ENCODE measurements at places on chromosomes 5 and 9.

DNA sequence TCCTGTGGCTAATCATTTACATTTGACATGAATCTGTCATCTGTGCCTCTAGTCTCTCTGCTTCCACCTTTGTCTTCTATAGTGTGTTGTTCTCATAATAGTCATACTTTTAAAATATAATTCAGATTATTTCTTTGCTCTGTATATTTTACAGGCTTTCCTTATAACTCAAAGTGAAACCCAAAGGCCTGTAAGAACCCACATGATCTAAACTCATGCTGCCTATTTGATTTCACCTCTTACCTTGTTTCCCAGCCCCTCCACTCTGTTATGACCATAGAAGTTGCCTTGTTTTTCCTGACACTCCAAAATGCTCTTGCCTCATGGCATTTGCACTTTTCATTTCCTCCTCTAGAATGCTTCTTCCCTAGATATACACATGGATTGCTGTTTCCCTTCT lies 74.2 kb downstream of the COMMD10 start:
- H3K4me1 ChIP-seq, result no peaks in the 10 kb centered on the region
- no peaks in the 10 kb centered on the region for H3K27me3 ChIP-seq

DNA sequence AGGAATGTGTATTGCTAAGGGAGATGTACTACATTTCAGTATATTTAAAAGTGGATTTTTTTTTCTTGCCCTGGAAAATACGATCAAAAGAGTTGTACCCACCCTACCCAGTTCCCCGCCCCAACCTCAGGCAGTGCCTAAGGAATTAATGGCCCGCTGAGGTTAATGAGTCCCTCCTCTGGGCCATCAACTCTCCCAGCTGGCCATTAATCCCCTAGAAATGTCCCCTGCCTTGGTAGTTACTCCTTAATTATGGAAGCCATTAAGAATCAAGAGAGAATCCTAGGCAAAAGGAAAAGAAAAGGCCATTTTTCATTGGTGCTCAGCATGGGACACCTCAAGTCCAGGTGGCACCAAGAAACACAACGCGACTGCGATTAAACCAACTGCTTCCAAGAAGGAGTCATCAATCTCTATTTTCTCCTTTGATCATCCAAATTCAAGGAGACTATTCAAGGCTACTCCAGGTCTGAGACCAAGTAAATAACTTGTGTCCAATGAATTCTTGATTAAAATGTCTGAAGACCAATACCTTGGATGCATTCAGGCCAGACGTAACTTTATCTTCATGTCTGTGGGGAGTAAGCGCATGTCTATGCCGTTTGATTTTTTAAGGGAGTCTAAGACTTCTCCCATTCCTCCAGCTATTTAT lies 1962.2 kb upstream of the WWC1 start:
- no peaks in the 10 kb centered on the region for H3K4me1 ChIP-seq
- H3K4me3 ChIP-seq, result no peak overlapping the region
- no peak for DNase-seq
- no peak overlapping the region for H3K27ac ChIP-seq
- H3K36me3 ChIP-seq, result no peaks in the 10 kb centered on the region

DNA sequence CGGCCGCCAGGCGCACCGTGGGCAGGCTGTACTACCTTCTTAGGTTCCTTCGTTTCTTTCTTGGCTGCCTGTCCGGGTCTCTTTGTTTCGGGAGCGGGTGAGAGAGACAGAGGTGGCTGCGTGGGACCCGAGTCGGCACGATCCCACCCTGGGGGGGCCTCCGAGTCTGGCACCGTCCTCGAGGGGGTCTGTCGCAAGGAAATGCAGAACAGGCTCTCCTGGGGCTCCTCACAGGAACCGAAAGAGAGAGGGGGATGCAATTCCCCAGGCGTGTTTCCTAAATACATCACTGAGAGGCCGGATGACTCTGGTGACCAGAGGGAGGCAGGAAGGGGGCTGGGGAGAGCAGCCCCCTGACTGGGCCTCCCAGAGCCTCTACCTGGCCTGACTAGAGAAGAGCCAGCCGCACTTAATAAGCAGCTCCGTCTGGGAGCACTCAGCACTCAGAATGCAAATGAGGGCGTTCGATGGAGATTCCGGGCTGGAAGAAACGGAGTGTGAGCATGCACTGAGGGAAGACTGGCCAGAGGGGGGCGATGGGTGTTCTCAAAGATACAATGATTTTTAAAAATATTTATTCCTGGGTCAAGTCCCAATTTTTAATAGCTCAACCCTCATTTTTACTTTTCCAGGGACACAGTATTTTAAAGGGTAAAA lies 11.7 kb upstream of the INPP5E start:
- no peak overlapping the region for H3K27ac ChIP-seq
- H3K27me3 ChIP-seq, result no peaks in the 10 kb centered on the region
- H3K4me1 ChIP-seq, result no peaks in the 10 kb centered on the region

DNA sequence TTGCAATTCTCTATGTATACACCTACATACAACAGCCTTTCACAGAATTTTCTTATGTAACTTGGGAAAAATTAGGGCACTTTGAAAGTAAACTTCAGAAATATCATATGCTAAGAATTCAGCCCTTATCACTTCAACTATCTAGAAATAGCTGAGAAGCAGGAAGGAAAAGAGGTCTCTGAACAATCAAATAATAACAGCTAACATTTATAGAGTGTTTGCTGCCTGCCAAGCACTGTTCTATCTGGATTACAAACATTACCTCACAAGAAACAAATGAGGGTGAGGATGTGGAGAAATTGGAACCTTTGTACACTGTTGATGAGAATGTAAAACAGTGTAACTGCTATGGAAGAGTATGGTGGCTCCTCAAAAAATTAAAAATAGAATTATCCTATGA lies 4.4 kb upstream of the FBXO38 start:
- no peak overlapping the region for H3K4me3 ChIP-seq
- no peaks in the 10 kb centered on the region for H3K36me3 ChIP-seq
- no peak overlapping the region for H3K27ac ChIP-seq

DNA sequence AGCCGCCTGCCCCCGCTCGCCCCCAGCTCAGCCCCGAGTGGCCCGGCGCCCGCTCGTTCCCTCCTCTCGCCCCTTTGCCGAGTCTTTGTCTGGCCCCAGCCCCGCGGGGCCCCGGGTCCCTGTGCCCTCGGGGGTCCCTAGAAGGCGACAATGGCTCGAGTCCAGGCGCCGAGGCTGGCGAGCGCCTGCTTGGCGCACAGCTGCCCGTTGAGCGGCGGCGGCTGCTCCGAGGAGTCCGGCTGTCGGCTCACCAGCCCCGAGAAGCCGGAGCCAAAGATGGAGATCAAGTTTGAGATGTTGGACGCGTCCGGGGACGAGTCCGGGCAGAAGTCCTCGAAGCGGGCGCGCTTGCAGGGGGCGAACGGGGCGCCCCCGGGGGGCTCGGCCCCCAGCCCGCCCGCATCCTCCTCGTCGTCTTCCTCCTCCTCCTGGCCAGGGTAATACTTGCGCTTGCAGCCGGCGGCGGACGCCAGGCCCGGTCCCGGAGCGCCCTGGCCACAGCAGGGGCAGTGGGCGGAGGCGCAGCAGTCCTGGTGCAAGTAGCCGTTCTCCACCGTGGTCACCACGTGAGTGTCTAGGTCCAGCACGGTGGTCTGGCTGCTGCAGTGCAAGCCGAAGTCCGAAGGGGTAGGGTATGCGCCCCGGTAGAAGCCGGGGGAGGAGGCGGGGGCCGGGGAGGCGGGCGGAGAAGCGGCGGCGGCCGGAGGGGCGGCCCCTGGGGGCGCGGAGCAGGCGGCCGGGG lies 1.2 kb downstream of the IER5L start:
- H3K4me3 ChIP-seq, result peak overlapping the region; percentile 98
- no peaks in the 10 kb centered on the region for H3K36me3 ChIP-seq
- H3K4me1 ChIP-seq, result peaks cover 30% of the 10 kb centered on the region
- H3K27ac ChIP-seq, result peak overlapping the region; percentile 99

- no peak for DNase-seq
- H3K4me3 ChIP-seq, result peak overlapping the region; percentile 78
Measured at GRCh38 chr9:111632060-111632459, 926 bp downstream of the DNAJC25 start.

GRCh38 chr5:15501091-15501791 lies 1.3 kb downstream of the FBXL7 start:
- H3K4me1 ChIP-seq, result peaks cover 34% of the 10 kb centered on the region
- DNase-seq, result no peak
- H3K4me3 ChIP-seq, result peak overlapping the region; percentile 80
- no peaks in the 10 kb centered on the region for H3K36me3 ChIP-seq
- peak overlapping the region; percentile 84 for H3K27ac ChIP-seq
- no peaks in the 10 kb centered on the region for H3K27me3 ChIP-seq

GRCh38 chr5:43437062-43437660 lies 25.0 kb upstream of the CCL28 start:
- DNase-seq, result no peak
- H3K27me3 ChIP-seq, result no peaks in the 10 kb centered on the region
- no peaks in the 10 kb centered on the region for H3K36me3 ChIP-seq
- no peak overlapping the region for H3K4me3 ChIP-seq
- no peak overlapping the region for H3K27ac ChIP-seq

GRCh38 chr5:73544429-73545402 lies 20.7 kb downstream of the ANKRA2 start:
- no peaks in the 10 kb centered on the region for H3K4me1 ChIP-seq
- H3K27ac ChIP-seq, result no peak overlapping the region
- H3K36me3 ChIP-seq, result no peaks in the 10 kb centered on the region
- DNase-seq, result no peak

DNA sequence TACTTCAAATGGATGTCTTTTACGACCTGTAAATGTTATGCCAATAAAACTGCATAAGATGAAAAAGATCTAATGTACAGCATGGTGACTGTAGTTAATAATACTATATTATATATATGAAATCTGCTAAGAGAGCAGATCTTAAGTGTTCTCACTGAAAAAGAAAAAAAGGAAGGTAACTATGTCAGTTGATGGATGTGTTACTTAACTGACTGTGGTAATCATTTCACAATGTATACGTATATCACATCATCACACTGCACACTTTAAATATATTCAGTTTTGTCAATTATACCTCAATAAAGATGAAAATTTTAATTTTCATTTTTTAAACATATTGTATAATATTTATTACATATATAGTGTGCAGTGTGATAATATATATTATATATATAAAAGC lies 31.9 kb downstream of the THBS4 start:
- H3K4me1 ChIP-seq, result peaks cover 4% of the 10 kb centered on the region
- no peaks in the 10 kb centered on the region for H3K27me3 ChIP-seq
- H3K36me3 ChIP-seq, result no peaks in the 10 kb centered on the region
- H3K4me3 ChIP-seq, result no peak overlapping the region
- H3K27ac ChIP-seq, result no peak overlapping the region

- DNase-seq, result no peak
- no peak overlapping the region for H3K27ac ChIP-seq
- H3K4me1 ChIP-seq, result no peaks in the 10 kb centered on the region
- H3K36me3 ChIP-seq, result no peaks in the 10 kb centered on the region
Measured at GRCh38 chr5:13698885-13699284, 245.6 kb downstream of the DNAH5 start.

- H3K27me3 ChIP-seq, result no peaks in the 10 kb centered on the region
- no peaks in the 10 kb centered on the region for H3K4me1 ChIP-seq
- H3K4me3 ChIP-seq, result no peak overlapping the region
- no peak for DNase-seq
Measured at GRCh38 chr9:93230601-93231000, 46.7 kb downstream of the WNK2 start.

- no peaks in the 10 kb centered on the region for H3K4me1 ChIP-seq
- no peak for DNase-seq
- H3K4me3 ChIP-seq, result no peak overlapping the region
- no peak overlapping the region for H3K27ac ChIP-seq
Measured at GRCh38 chr9:4371108-4371507, 71.2 kb upstream of the GLIS3 start.

DNA sequence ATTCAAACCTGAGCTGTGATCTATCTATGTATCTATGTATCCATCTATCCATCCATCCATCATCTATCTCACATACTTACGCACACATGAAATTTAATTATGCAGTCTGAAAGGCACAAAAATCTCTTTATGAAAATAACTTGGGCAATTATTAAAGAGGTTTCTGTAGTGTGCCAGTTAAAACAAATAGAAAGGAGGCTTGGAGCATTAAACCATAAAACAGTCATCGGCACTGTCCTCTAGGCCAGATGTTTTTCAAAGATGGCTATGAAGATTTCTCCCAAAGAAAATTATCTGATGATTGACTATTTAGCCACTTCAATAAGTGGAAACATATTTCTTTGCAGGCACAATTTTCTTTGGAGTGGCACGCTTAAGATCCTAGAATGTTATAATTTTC lies 392.5 kb upstream of the RPS23 start:
- DNase-seq, result no peak
- no peaks in the 10 kb centered on the region for H3K27me3 ChIP-seq
- H3K4me3 ChIP-seq, result no peak overlapping the region
- peaks cover 19% of the 10 kb centered on the region for H3K4me1 ChIP-seq
- no peaks in the 10 kb centered on the region for H3K36me3 ChIP-seq

DNA sequence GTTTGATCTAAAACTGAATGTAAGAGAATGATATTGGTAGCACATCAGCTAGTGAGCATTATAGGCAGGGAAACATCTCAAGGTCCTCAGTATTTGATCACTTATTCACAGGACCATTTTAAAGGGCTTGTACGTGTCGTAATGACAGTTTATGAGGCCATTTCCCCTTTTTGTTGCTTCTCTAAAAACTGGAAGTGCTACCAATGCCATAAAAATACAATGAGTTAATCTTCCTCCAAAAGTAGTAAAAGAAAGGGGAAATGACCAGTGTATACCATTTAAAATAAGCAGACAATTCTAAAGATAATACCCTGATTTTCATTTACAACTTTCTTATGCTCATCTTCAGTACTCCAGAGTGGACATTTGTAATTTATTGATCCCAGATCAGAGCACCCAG lies 285.8 kb upstream of the PCSK5 start:
- no peaks in the 10 kb centered on the region for H3K36me3 ChIP-seq
- no peaks in the 10 kb centered on the region for H3K4me1 ChIP-seq
- H3K27me3 ChIP-seq, result no peaks in the 10 kb centered on the region
- DNase-seq, result no peak
- no peak overlapping the region for H3K4me3 ChIP-seq

- H3K27ac ChIP-seq, result no peak overlapping the region
- no peaks in the 10 kb centered on the region for H3K4me1 ChIP-seq
- no peak overlapping the region for H3K4me3 ChIP-seq
- H3K27me3 ChIP-seq, result no peaks in the 10 kb centered on the region
- DNase-seq, result no peak
Measured at GRCh38 chr5:56339732-56340131, 106.6 kb upstream of the ANKRD55 start.

GRCh38 chr9:68721666-68722330 lies 16.8 kb downstream of the PIP5K1B start:
- no peak overlapping the region for H3K27ac ChIP-seq
- no peak for DNase-seq
- H3K4me1 ChIP-seq, result no peaks in the 10 kb centered on the region
- no peaks in the 10 kb centered on the region for H3K36me3 ChIP-seq
- H3K27me3 ChIP-seq, result no peaks in the 10 kb centered on the region

DNA sequence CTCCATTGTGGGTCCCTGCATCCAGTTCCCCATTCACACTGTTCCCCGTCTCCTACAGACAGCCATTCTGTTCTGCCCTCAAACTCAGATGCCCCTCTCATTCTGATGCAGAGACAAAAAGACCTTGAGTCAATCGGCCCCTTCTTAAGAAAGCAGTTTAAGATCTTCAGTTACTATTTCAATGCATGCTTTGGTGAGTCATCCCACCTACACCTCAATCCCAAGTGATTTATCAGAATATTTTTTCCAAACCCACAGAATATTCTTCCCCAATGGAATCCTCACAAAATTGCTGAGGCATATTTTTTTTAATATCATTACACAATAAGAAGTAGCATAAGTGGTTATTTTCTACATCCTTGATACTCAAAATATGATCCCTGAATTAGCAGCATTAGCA lies 92.4 kb upstream of the SLC1A1 start:
- H3K36me3 ChIP-seq, result no peaks in the 10 kb centered on the region
- no peaks in the 10 kb centered on the region for H3K27me3 ChIP-seq
- H3K27ac ChIP-seq, result no peak overlapping the region
- no peaks in the 10 kb centered on the region for H3K4me1 ChIP-seq
- no peak for DNase-seq
- no peak overlapping the region for H3K4me3 ChIP-seq
